ENCODE measurements at places on chromosomes 16 and 17.

DNA sequence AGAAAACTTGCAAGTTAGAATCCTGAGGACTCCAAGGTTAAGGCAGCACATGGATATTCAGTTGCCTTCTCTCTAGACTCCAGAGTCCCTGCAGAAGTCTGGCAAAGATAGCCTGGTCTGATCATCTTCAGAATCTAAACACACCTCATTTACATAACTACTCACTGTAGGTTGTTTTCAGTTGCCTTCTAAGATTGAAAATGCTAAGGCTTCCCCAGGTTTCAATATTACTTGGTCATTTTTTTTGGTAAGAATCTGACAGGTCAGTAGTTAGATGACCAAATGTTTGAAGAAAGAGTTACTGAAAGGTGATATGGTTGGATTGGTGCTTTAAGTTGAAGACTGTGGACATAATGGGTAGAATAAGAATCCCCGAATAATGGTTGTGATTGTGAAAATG, 205.4 kb upstream of the KCNJ16 start:
- no peak for DNase-seq

- no peak for DNase-seq
Measured at GRCh38 chr16:62562121-62562520, 525.9 kb upstream of the CDH8 start.

DNA sequence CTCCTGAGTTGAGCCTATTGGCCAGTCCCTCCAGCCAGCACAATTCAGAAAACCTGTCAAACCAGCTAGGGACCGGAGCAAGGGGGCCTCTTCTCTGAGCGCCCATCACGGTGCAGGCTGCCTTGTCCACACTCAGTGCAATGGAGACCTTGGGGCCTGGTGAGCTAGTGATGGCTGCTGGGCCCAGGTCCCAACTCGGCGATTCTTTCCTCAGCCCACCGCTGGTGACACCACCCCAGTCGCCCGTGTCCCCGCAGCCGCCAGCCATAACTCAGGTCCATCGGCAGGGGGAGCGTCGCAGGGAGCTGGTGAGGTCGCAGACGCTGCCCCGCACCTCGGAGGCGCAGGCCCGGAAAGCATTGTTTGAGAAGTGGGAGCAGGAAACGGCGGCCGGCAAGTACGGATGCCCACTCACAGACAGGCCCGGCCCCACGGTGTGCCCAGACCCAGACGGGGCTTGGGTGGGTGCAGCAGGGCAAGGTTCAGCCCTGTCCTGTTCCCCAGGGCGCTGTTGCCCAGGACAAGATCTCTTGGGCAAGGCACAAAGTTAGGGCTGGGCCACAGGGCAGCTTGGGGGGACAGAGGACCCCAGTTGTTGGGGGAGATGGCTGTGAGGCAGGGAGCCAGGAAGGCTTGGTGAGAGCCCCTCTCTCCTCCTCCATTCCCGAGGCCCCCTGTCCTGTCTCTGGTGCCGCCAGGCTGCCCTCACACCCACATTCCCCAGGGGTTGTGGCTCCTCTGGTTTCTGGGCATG, 10.8 kb downstream of the SMTNL2 start:
- no peak for DNase-seq

GRCh38 chr17:2450016-2450650, 49.3 kb upstream of the MNT start:
- no peak for DNase-seq

GRCh38 chr17:16068323-16068722, 68.7 kb downstream of the TTC19 start:
- DNase-seq, result no peak
